ENCODE measurements at places on chromosomes 2 and 18.

- no peak for DNase-seq
Observed at GRCh38 chr2:57981083-57981768, 65.4 kb upstream of the VRK2 start.

DNA sequence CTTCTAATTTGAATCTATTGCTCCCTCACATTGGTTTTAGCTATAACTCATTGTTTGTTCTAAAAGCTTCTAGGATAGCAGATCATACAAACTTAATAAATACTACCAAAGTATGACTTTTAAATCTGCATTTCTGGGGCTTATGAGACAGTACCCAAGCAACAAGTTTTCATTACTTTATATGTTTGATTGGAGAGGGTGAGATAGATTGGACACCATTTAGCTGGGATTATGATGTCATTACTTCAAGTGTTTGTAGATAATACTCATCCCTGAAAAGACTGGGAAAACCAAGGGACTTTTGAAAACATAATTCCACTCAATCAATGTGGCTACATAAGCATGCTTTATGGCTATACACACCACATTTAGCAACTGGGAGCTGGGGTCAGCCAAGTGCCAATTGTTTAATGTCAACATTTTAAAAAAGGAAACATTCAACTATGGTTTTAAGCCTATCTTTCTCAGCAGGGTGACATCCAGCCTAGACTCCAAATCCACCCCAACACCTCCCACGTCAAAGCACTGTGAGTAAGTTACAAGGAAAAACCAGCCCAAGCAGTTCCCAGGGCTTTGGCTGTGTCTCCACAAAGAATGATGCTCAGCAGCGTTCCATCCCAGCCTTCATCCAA, 119.9 kb downstream of the ETAA1 start:
- DNase-seq = no peak

DNA sequence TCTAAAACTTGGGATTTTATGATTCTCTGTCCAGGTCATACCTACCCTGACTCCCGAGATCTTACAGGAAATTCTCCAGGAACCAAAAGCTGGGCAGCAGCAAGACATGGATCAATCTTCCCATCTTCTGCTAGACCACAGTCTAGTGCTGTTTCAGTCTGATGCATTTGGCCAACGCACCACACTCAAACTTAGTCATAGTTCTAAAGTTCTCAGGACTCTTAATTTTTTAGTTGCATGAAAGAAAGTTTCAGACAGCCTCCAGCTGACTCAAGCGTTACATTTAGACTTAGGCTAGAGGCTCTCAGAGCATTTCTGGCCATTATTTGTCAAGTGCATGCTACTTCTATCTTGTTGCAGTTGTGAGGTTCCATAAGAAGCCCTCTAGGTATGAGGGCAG, 230.1 kb upstream of the CCDC150 start:
- DNase-seq = no peak

DNA sequence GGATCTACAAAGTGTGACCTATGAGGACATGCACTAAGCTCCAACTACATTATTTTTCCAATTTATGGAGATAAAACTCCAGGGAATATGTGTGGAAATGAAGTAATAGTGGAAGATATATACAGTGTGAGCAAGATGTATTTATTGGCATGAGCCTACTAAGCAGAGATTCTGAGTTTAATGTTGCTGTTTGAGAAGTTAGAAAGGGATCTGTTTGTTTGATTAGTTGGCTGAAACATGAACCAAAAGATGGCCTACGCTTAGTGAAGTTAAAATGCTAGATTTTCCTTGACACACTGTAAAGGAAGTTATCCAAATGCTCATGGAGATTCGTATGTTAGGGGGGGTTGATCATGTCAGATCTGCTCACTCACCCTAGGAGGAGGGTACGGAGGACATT, 621.7 kb downstream of the TMEM182 start:
- DNase-seq = no peak

GRCh38 chr18:29096079-29096770, 919.3 kb upstream of the CDH2 start:
- no peak for DNase-seq

DNA sequence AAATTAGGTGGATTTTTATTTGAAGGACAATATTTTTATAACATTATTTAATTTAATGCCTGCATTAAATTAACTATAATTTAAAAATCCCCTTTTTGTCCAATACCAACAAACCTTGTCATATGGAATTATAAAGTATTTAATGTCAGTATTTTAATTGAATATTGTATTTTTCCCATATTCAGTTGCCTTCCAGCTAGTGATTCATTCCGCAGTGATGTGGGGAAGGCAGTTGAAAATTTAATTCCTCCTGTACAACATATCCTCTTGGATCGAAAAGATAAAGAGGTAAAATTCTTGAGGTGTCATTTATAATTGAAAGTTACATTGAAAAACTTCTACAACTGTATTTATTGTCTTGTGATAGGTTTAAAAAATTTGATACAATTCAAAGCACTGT, 40.4 kb downstream of the WDR7 start:
- DNase-seq = no peak

DNA sequence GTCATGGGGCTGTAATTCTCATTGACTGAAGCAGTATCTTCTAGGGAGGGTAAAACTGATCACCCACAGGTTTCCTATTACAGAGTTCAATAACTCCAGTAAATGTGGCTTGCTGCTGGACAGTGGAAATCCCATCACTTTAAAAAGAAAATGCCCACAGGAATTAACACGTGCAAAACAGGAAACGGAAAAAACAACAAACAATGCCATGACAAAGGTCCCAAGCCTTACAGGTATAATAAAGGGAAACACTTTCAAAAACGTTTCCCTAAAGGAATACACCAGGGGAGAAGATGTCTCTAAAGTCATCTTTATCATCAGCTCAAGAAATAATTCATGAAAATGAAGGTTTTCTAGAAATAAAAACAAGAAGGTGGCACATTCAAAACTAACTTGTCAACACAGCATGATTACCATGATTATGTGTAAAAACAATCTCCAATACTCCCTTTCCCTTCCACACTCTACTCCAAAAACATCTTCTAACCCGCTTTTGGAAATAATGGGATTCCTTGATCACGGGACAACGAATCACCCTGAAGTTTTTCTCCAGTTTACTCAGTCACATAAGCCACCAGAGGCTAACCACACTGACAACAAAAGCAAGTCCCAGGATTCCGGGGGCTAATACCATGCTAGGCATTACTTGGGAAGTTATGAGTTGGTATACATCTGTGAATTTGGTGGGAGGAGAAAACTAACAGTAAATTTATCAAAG, 167.9 kb downstream of the TCF4 start:
- no peak for DNase-seq

DNA sequence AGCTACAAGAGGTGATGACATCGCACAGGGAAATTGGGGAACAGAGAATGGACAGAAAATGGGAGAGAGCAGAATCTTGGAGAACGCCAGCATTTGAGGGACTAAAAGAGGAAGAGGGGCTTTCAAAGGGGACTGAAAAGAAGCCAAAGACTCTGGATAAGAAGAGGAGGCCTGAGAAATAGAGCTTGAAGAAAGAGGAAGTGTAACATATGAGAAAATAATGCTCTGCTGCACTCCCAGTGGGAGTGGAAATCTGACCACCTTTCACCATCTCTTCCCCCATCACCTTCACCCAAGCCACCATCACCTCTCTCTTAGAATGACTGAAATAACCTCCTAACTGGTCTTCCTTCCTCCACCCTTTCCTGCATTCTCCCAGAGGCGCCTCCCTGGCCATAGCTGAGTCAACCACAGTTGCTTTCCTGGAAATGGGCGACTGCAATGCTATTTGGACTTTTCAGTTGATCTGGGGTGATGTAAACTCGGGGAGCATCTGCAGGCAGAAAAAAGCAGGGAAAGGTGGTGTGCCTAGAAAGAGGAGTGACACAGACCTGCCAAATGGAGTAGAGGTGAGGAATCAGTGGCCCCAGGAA, 16.8 kb downstream of the CXCR1 start:
- DNase-seq = no peak

DNA sequence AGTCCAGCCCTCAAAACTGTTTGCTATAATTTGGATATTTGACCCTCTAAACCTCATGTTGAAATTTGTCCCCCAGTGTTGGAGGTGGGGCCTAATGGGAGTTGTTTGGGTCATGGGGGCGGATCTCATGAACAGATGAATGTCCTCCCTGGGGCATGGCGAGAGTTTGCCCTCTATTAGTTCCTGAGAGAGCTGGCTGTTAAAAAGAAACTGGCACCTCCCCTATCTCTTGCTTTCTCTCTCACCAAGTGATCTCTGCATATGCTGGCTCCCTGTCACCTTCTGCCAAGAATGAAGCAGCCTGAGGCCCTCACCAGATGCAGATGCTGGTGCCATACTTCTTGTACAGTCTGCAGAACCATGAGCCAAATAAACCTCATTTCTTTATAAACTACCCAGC, 12.0 kb downstream of the LNPK start:
- DNase-seq = no peak

DNA sequence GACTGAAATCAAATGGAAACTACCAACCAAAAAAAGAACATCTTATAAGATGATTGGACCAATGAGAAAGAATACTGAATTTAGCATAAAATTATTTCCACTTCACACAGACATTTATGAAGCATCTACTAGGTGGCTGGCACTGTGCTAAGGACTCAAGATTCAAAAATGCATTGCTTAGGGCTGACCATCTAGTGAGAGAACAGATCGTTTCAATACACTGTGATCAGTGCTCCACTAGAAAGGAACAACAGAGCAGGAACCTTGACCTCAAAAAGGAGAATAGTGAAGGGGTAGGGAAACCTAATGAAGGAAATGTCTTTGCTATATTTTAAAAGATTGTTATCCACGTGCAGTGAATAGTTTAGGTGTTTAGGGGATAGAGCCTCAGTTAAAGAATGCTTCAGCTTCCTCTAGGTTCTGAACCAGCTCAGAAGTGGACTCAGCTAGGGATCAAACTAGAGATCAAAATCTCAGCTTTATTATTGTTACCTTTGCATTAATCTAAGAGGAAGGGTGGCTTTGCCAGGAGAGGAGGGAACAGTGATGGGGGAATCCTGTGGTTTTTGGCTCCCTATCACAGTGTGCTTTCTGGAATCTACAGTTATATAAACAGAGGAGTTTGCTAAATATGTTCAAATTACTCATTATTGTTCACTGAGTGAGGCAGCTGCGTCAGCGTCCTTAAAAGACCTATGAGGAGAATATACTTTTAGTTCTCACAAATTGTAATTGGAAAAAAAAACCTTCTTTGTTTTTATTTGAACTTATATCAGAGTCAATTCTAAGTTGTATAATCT, 16.2 kb upstream of the BBS5 start:
- no peak for DNase-seq

Measured in activated CD4-positive, alpha-beta T cell treated with anti-CD3 and anti-CD28 coated beads for 24 hours (primary cell).